Gastrocnemius medialis (tissue), 4 donors: ENCODE measurements at places on chromosomes 7 and 10. TPM values are rescaled to one million over a fixed set of nuclear protein-coding genes. Genes with fewer than 3 reads are reported as not detected.
A peak's percentile ranks its signal among the peaks of the same experiment; 100 is the strongest.

DNA sequence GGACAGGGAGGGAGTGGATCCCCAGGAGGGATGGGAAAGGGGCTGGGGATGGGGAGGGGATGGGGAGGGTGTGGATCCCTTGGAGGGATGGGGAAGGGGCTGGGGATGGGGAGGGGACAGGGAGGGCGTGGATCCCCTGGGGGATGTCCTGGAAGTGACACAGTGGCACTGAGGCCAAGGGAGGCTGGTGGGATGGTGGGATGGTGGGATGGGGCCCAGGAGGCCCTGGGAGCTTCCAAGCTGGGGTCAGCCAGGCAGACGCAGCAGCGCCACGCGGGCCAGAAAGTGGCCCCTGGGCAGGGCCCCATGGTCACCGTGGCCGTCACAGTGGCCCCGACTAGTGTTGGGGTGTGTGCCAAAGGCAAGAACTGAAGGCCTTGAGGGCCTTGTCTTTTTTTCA is 67.8 kb downstream of the INPP5A start:
- H3K27me3 ChIP-seq = no peaks in the 10 kb centered on the region
- H3K4me3 ChIP-seq = no peak overlapping the region
- no peak for DNase-seq
- no peak overlapping the region for H3K27ac ChIP-seq
- H3K4me1 ChIP-seq = peaks cover 23% of the 10 kb centered on the region

DNA sequence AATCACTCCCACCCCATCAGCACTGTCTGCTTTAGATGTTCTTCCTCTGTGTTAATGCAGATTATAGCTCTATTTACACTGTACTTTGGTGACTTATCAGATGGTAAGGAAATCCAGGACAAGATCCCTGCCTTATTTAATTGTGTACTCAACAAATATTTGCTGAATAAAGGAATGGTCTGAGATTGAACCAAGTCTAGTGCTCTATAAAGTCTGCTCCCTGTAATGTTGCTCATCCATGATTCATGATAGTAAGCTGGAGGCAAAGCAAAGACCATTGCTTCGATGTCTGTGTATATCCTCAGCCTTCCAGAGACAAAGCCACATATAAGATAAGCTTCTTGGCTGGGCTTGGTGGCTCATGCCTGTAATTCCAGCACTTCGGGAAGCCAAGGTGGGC is 33.5 kb downstream of the PLCE1 start:
- no peak for DNase-seq
- no peaks in the 10 kb centered on the region for H3K4me1 ChIP-seq
- H3K36me3 ChIP-seq = no peaks in the 10 kb centered on the region
- H3K27me3 ChIP-seq = no peaks in the 10 kb centered on the region
- H3K4me3 ChIP-seq = no peak overlapping the region
- H3K27ac ChIP-seq = no peak overlapping the region

GRCh38 chr7:142927085-142927745 is 6.3 kb downstream of the TRPV5 start:
- no peak for DNase-seq
- H3K27ac ChIP-seq = no peak overlapping the region
- H3K36me3 ChIP-seq = no peaks in the 10 kb centered on the region
- H3K4me1 ChIP-seq = no peaks in the 10 kb centered on the region

- no peaks in the 10 kb centered on the region for H3K4me1 ChIP-seq
- no peak for DNase-seq
- H3K27me3 ChIP-seq = no peaks in the 10 kb centered on the region
Observed at GRCh38 chr10:124464028-124464965, 2.7 kb downstream of the LHPP start.

DNA sequence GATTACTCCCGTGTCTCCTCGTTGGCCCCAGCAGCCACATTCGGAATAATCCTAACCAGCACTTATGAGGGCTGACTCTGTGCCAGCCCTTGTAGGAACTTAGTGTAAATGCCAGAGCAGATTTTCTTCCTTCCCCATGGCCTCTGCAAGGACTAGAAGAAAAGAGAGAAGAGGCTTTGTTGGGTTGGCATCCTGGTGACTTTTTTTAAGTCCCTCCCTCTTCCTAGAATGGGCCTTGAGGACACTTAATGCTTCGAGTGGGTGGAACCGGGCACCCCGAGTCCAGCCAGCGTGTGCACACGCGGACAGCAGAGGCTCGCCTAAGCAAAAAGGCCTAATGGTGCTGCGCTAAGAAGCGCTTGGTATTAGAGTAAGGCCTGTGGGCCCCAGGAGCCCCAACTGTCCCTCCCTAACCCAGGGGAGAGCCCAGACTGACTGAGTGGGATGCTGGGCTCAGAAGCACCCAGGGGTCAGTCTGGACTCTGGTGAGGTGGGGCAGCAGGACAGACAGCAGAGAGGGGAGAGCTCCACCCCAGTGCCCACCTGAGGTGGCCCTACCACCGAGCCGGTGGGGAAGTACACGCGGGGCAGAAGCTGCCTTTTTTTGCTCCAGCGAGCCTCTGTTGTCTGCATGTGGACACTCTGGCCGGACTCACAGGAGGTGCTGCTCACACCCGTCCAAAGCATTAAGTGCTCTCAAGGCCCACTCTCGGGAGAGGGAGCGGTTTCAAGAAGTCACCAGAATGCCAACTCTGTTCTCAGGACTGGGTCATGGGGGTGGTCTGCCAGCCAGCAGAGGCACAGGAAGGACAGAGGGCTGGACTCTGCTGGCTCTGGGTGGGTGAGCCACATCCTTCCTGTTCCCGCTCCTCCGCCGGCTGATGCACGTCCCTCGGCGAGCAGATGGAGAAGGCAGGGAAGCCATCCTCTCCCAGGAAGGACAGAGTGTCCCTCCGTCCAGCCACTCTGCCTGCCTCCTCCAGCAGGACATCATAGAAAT is 12.5 kb downstream of the ITPRIP start:
- no peaks in the 10 kb centered on the region for H3K27me3 ChIP-seq
- peak overlapping the region; percentile 6 for H3K4me3 ChIP-seq
- H3K36me3 ChIP-seq = no peaks in the 10 kb centered on the region

DNA sequence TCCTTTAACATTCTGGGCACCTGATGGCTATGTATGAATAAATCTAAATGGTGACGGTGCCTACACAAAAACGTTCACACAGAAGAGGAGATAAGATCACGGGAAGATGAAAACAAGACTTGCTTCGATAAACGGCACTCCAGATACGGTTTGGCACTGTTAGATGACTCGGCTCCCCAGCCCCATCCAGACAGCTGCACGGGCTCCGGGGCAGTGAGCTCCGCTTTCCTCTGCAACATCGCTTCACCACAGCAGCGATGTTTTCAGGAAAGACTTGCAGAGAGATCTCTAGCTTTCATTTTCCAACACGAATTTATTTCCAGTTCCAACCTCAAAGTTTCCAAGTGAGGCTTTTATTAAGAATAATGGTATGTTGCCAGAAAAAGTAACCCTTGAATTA is 132.1 kb downstream of the KLF6 start:
- no peak overlapping the region for H3K27ac ChIP-seq
- H3K27me3 ChIP-seq = no peaks in the 10 kb centered on the region
- no peaks in the 10 kb centered on the region for H3K36me3 ChIP-seq
- no peaks in the 10 kb centered on the region for H3K4me1 ChIP-seq

GRCh38 chr10:58857251-58857805 is 319.1 kb upstream of the PHYHIPL start:
- H3K4me1 ChIP-seq = peaks cover 13% of the 10 kb centered on the region
- no peak overlapping the region for H3K4me3 ChIP-seq
- no peak for DNase-seq
- no peaks in the 10 kb centered on the region for H3K27me3 ChIP-seq
- H3K36me3 ChIP-seq = no peaks in the 10 kb centered on the region
- H3K27ac ChIP-seq = peak overlapping the region; percentile 53

The BTBD16 gene
- 0.46 TPM for total RNA-seq

The MUC12 gene
- 1.4 TPM for total RNA-seq

The NPVF gene
- total RNA-seq = not detected

The ZC3HAV1L gene
- total RNA-seq = 1.2 TPM
